CD4-positive, alpha-beta T cell treated with Interleukin-17A for 4 hours (primary cell): ENCODE measurements at places on chromosomes 1 and 21.
A peak's percentile ranks its signal among the peaks of the same experiment; 100 is the strongest.

DNA sequence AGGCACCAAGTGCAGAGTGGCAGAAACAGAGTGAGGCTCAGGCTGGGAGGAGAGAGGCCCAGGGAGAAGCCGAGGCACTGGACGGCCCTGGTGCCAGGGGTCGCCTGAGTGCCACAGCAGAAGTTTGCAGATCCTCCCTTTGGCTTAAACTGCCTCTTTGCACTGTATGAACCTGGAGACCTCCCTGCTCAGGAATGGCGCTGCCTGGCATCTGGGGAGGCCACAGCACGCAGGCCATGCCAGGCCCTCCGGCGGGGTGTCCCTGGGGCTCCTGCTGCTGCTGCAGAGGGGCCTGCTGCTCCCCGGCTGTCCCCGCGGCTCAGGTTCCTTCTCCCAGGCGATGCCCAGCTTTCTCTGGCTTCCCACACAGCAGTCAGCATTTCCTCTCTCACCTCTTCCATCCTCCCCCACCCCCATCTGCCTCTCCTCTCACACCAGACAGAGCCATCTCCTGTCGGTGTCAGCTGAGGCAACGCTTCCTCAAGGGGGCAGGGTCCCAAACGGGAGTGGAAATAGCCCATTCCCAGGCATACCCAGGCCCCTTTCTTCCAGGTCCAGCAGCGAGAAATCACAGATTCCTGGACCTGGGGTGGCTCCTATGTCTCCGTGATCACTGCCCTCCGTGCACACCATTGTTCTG lies 35.2 kb downstream of the SYT6 start:
- no peak for DNase-seq

DNA sequence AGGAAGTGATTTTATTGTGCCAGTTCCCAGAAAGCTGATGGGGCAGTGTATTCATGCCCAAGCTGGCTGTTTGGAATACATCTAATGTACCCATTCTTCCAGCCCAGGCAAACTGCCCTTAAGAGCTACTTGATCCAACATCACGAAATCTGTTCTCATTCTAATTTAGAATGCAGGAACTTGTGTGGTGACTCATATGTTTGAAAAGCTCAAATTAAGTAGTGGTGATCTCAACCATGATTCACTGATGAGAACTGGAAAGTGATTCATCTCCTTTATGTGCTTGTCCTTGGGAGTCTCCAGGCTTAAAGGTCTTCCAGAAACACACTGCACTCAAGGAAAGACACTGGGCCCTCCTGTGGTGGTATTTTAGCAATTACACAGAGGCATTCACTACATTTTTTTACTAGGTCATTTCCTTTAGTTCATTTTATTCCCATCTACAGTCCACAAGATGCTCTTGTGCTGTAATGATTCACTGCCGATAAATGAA lies 65.4 kb downstream of the RPE65 start:
- DNase-seq, result no peak

GRCh38 chr1:156291226-156292061 lies 4.0 kb downstream of the GLMP start:
- DNase-seq, result peak; percentile 29

GRCh38 chr1:235253219-235253962 lies 74.6 kb downstream of the ARID4B start:
- DNase-seq, result peak; percentile 70

- no peak for DNase-seq
Measured at GRCh38 chr1:58401991-58402390, 144.5 kb downstream of the OMA1 start.

GRCh38 chr1:186792870-186793581 lies 35.7 kb upstream of the PLA2G4A start:
- DNase-seq, result no peak

DNA sequence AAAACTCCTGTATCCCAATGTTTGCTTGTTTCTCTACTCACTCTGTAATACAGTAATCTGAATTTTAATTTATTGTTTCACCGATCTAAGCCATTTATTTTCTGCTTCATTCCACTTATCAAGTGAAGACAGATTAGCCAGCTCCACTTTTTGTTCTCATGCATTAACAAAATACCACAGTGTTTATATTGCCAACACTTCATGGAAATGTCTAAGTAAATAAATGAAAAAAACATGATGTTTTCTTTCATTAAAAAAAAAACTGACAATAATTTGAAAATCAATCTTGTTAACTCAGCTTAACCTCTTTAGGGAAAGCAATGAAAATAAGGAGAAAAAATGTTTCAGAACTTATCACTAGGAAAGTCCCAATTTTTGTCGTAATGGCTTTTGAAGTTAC lies 11.5 kb downstream of the ARHGAP29 start:
- no peak for DNase-seq

DNA sequence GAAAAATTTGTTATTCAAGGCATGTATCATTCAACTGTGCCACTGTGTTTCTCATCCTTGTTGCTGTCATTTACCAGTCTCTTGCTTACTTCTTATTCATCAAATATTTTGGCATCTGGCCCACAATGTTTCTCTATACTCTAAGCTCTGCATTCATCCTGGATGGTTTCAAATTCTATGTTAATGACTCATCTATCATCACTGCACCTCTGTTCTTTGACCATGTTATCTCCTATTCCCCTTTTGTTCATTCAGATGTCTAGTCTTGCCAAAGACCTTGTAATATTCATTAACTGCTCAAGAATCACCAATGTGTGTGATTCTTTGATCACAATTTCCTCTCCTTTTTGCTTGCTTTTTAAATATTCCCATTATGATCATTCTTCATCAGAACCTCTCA lies 54.6 kb upstream of the PRKACB start:
- no peak for DNase-seq

DNA sequence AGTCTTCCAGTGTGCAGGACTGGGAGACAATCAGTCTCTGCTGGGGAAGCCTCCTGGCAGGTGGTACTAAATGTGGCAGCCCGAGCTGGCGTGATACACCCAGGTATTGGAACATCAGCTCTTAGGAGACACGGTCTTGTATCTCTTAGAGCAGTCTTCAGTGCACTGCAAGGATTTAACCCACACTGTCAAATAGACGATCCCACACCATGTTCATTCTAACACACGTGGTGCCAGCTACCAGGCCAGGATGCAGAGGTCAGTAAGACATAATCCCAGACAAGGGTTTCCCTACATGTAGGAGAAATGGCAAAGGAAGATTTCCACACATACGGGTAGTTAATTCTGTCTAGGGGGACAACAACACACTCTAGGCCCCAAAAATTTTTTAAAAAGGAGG lies 8.7 kb downstream of the TRIM11 start:
- no peak for DNase-seq

DNA sequence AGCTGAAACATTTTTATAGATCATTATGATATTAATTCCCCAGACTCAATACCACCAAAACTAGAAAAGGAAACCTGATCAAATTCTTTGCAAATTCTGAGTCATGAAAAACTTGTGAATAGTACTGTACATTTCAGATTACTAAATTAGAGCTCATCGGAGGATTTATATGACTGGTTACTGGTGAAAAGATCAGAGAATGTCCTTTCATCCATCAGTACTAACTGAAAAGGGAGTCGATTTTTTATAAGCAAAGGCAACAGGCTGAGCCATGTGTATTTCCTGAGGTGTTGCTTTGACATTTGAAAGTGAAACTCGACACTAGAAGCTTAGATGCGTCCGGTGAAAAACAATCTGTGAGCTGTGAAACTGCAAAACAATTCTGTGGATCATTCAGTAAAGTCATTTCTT lies 155.7 kb downstream of the TNFSF18 start:
- peak; percentile 45 for DNase-seq

- DNase-seq, result no peak
Measured at GRCh38 chr21:24628046-24628445, 979.2 kb downstream of the MRPL39 start.

DNA sequence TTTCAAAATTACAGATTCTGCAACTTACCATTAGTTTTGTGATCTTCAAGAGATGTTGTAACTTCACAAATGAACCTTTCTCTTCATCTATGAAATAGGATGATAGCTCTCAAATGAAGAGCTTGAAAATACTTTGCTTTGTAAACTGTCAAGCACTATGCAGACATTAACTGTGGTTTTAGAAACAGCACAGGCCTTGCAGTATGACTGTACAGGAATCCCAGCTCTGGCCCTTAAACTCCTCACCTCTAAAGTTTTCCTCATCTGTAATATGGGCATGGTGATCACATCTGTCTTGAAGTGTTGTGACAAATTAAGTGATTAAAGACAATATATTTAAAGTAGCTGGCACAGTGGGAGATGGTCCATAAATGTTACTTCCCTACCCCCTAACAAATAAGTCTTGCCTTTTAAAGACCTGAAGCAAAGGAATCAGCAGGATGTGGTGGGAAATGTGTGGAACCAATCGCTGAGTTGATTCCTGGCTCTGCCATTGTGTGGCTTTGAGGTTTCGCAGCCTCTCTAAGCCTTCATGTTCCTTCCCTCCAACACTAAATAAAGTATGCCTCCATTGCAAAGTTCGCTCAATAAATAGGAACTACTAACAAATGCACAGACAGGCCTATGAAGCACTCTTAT lies 5.5 kb upstream of the PTP4A2 start:
- DNase-seq, result peak; percentile 43

- DNase-seq, result no peak
Measured at GRCh38 chr21:38173276-38174035, 83.3 kb upstream of the KCNJ15 start.

DNA sequence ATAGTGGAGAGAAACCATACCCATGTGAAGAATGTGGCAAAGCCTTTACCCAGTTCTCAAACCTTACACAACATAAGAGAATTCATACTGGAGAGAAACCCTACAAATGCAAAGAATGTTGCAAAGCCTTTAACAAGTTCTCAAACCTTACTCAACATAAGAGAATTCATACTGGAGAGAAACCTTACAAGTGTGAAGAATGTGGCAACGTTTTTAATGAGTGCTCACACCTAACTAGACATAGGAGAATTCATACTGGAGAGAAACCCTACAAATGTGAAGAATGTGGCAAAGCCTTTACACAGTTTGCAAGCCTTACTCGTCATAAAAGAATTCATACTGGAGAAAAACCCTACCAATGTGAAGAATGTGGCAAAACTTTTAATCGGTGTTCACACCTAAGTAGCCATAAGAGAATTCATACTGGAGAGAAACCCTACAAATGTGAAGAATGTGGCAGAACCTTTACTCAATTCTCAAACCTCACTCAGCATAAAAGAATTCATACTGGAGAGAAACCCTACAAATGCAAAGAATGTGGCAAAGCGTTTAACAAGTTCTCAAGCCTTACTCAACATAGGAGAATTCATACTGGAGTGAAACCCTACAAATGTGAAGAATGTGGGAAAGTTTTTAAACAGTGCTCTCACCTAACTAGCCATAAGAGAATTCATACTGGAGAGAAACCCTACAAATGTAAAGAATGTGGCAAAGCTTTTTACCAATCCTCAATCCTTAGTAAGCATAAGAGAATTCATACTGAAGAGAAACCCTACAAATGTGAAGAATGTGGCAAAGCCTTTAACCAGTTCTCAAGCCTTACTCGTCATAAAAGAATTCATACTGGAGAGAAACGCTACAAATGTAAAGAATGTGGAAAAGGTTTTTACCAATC lies 80.0 kb downstream of the JMJD4 start:
- DNase-seq, result no peak

- no peak for DNase-seq
Measured at GRCh38 chr1:81812712-81813111, 12.0 kb downstream of the ADGRL2 start.

- peak; percentile 81 for DNase-seq
Measured at GRCh38 chr1:23544444-23545389, 13.7 kb upstream of the E2F2 start.
